Left renal cortex interstitium (tissue), 4 donors: ENCODE measurements at places on chromosomes 5 and 9.

DNA sequence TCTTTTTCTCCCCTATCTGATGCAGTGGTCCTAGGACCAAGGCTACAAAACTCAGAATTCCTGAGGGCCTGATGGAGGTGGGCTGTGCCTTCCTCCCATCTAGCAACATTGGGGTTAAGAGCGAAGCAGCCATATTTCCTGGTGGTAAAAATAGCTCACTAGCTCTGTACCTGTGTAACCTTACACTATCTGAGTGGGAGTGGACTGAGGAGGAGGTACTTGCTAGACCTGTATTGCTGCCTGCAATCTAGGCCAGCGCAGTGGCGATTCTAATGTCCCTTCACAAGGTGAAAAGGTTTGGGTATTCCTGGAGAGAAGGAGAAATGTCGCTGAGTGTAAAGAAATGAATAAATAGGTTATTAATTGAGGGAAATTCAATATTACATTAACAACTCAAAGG is 80.2 kb upstream of the LIFR start:
- DNase-seq = no peak

DNA sequence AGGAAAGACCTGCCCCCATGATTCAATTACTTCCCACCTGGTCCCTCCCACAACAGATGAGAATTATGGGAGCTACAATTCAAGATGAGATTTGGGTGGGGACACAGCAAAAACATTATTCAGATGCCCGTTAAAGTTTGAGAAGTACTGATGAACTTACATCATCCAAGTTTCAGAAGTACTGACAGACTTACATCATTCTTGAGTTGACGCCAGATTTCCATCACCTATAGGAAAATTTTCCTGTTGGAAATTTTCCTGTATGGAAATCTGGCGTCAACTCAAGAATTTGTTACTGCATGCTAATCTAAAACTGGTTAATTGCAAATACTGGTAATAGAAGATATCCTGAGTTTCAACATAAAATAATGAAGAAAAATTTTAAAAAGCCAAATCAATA is 975.9 kb downstream of the MAT2B start:
- no peak for DNase-seq

GRCh38 chr5:150164211-150164980 is 2.2 kb upstream of the CDX1 start:
- no peak for DNase-seq

GRCh38 chr5:38329132-38329715 is 70.9 kb downstream of the EGFLAM start:
- no peak for DNase-seq

GRCh38 chr9:128008171-128008570 is 27.4 kb upstream of the EEIG1 start:
- no peak for DNase-seq

DNA sequence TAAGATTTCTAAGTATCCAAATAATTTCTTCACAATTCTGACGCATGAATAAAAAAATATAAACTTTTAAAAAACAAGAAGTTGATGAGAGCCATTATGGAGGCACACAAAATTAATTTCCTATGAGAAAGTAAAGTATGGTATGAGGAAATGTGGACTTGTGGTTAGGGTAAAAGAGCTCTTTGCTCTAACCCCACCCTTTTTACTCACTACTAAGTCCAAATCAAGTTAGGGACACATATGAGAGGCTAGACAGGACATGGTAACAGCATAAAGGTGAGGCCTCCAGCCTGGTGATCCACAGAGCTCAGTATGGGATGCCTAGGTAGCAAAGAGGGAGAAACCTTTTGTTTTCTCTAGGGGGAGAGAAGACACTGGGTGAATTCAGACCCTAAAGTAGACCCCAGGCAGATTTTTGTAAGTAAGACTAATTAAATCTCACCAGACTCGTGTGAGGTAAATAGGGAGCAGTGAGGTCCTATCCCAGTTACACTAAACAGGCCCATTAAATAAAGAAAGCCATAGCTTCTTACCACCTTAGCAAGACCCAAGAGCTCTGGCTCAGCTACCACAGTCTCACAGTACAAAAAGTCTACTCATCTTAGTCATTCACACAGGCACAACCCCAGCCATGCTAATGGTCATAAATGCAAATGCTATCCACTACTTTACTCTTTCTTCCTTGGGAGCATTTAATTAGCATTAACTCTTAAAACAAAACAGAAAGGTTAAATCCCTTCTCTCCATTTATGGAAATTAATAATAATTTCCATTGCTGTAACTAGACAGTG is 42.6 kb downstream of the MLLT3 start:
- no peak for DNase-seq

DNA sequence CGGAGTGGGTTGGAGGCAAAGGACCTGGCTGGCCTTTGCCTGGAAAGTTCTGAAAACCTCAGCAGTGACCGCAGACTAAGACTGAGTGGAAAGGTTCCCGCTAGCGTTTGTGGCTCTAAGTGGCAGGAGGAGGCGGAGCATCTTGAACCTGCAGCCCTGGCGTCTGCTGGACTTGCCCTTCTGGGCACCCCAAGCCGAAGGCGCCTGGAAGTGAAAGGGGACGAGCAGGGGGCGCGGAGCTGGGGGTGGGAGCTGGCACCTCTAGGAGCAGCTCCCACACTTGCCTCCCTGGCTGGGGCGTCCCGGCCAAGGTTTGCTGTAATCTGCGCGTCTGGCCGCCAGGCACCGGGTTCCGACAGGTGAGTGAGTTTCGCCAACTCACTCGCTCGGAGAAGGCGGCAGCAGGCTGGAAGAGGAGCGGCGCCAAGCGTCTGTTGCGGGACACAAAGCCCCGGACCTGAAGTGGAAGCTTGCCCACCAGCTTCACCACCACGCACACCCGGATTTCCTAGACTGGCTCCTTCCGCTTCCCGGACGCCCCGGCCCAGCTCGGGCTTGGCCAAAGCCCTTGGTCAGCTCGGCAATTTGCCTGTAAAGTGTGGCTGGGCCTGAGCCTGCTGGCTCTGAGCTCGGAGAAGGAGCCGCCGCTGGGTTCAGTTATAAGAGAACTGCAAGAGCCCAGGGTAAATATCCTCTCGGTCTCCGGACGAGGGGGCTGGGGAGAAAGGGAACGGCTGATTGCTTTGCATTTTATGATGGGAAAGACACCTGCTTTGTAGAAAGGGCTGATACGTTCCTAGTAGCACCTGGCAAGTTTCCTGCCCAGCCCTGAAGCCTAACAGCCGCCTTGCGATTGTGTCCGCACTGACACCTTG is at the start of gene GNA14:
GNA14 (minus strand) TSS at position 89 of the 875 bp plus-strand sequence. CDS start 529 bp downstream, outside the sequence.
- DNase-seq = no peak

DNA sequence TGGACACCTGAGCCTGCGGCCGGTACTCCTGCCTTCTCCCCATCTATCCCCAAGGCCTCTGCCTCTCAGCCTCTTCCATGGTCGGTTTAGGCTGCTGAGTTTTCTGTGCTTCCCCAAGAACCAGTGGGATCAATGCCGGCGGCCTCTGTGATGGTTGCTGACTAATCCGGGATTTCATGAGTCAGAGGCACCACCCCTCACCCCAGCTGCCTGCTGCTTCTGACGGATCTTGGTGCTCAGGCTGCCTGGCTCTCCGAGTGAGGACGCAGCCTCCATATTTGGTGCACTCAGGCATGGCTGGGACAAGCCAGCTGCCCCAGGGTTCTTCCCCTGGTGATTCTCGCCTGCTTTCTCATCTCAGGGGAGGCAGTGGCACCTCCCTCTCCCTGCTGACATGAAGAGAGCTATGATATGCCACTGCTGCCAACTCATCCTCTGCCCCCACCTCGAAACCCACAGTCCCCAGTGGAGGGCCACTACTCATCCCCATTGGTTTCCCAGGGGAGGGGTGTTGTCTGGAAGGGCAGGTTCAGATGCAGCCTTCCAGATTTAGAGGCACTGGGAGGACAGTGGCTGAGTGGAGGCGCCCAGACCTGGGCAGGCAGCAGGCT is 3.3 kb upstream of the MAN1B1 start:
- no peak for DNase-seq

- peak; percentile 13 for DNase-seq
Observed at GRCh38 chr9:35406183-35406959, 83.5 kb upstream of the RUSC2 start.

DNA sequence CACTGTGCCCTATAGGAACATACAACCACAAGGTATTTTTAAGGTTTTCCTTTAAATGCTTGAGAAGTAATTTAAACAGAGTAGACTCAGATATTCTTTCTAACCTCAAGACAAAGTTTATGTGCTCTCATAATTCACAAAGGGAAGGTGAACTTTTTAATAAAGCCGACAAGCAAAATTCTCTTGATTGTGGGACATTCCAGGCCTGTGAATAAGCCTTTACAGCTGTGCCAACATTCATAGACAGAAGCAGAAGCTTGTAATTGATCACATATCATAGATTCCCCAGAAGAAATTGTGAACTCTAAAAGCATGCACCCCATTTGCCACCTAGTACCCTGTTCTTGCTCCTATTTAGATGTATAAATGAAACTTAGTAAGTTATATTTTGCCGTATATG is 1107.8 kb upstream of the SEMA6A start:
- no peak for DNase-seq

- DNase-seq = no peak
Observed at GRCh38 chr5:90934091-90934719, 375.6 kb downstream of the ADGRV1 start.

DNA sequence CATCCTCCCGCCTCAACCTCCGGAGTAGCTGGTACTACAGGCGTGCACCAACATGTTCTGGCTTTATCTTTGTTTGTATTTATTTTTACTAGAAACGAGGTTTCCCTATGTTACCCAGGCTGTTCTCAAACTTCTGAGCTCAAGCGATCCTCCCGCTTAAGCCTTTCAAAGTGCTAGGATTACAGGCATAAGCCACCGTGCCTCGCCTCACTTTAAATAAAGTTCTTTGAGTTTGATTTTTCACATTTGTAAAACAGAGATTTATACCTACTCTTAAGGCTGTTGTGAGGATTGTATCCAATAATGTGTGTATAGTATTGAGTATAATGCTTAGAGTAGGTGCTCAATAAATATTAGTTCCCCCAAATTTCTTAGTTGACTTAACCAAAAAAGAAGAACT is 75.7 kb downstream of the MEF2C start:
- no peak for DNase-seq

- DNase-seq = no peak
Observed at GRCh38 chr5:128706269-128706668, 168.2 kb upstream of the FBN2 start.

GRCh38 chr5:1037123-1037670 is 28.6 kb downstream of the NKD2 start:
- DNase-seq = no peak

- DNase-seq = no peak
Observed at GRCh38 chr5:72615061-72615460, 107.9 kb upstream of the ZNF366 start.

GRCh38 chr5:163658702-163659567 is 153.5 kb downstream of the MAT2B start:
- no peak for DNase-seq

DNA sequence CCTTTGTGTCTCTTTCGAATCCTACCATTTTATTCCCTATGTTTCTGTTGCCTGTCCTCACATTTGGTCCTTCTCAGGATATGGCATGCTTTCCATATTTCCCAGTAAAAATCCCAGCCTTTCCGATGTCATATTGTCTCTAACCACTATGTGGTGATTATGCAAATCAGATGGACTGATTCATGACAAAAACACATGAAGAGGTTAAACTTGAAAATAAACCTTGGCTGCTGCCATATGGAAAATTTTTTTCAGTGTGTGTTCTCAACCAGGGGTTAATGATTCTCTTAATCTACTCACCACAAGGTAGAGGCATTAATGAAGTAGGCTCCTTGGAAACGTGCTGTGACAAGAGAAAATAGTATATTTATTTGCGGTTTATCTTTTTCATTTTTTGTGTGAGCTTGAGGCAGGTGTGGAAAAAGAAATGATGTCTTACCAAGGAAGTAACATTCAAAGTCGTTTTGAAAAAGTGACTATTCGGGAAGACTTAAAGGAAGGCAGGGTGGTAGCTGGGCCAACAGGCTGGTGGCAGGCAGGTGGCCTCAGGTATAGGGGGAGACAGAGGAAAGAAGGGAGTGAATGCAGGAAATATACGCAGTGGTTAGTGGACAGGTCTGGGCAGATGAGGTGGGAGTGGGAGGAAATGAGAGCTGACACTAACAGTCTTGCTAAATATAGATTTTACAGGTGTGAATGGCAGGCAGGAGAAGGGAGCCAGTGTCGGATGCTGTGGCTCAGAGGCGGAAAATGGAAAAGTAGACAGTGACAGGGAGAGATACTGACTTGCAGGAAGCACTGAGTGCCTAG is 46.2 kb downstream of the DMRT2 start:
- no peak for DNase-seq

GRCh38 chr5:17396247-17396646 is 101.8 kb upstream of the TAF11L2 start:
- no peak for DNase-seq

DNA sequence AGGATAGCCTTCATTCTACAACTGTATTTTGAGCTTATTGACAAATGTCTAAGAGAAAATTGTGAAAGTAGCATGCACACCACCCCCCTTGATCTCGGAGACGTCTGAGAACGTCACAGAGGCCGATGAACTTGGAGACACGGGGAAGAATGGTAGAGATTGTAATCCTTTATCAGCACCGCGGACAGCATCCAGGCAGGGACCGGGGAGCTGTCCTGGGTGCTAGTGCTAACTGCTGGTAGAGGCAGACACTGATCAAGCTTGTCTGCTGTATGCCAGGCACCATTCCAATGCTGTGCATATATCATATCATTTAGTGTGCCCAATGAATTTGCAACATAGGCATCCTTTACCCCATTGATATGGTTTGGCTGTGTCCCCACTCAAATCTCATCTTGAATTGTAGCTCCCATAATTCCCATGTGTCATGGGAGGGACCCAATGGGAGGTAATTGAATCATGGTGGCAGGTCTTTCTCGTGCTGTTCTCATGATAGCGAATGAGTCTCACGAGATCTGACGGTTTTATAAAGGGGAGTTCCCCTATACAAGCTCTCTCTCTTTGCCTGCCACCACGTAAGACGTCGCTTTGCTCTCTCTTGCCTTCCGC is 98.8 kb downstream of the LHX2 start:
- DNase-seq = peak; percentile 47

DNA sequence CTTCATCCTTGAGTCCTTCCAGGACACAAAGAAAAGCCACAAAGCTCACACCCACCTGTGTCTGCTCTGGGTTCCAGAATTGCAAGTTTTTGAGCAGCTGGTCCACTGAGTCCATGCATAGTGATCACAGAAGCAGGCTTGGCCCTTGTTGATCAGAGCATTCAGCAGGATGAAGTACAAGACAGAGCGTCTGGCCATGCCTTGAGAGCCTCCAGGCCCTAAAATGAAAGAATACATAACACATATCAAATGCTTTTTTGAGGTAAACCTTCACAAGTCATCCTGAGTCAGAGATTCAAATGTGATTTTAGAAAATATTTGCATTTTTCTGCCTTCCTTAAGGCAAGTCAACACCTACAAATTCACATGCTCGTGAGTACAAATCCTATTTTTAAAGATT is 10.3 kb downstream of the C6 start:
- no peak for DNase-seq

GRCh38 chr9:101677861-101678260 is 60.6 kb downstream of the GRIN3A start:
- DNase-seq = no peak

DNA sequence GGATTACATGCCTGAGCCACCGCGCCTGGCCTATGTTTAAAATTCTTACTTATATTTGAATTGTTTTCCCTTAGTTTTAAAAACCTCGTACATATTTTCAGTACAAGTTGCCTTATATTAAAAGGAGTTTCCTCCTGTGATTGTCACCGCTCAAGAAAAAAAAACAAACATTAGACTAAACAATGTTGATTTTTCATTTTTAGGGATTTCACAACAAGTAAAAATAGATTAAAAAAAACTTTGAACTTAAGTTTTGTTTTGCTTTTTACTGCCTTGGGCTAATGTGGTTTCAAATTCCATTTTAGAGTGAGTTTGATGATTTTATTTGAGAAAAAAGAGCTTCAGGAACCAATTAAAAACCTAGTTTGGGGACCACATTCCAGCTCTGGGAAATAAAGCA is 1196.6 kb upstream of the CDH18 start:
- DNase-seq = no peak

GRCh38 chr5:151150471-151151262 is 6.9 kb downstream of the ANXA6 start:
- DNase-seq = no peak
